ENCODE measurements at places on chromosomes 2 and 18.

- no peak for DNase-seq
Observed at GRCh38 chr2:30282081-30282480, 50.7 kb downstream of the LBH start.

DNA sequence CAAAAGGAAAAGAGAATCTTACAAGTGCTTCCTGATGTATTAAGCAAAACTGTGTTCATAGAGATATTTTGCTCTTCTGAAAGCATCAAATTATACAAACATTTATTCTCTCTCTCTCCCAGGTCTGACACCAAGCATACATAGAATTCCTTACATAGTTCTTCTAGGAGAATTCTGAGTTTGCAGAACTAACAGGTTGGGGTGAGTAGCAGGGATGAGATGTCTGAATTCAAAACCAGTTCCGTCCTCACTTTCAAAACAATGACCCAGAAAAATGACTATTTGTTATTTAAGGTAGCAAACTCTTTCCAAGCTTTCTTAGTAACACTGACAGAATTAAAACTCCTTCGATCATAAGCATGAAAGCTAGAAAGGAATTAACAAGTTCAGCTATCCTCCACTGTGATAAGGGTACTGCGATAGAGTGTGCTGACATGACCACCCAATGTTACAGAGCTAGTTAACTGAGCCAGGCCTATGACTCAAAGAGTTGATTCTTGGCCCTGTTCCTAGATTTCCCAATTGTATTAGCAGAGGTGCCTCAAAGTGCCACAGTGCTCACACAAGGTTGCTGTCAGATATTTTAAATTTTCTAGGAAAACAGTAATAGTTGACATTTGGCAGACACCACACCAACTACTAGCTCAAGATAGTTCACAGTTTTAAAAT lies 85.8 kb upstream of the SETBP1 start:
- no peak for DNase-seq

DNA sequence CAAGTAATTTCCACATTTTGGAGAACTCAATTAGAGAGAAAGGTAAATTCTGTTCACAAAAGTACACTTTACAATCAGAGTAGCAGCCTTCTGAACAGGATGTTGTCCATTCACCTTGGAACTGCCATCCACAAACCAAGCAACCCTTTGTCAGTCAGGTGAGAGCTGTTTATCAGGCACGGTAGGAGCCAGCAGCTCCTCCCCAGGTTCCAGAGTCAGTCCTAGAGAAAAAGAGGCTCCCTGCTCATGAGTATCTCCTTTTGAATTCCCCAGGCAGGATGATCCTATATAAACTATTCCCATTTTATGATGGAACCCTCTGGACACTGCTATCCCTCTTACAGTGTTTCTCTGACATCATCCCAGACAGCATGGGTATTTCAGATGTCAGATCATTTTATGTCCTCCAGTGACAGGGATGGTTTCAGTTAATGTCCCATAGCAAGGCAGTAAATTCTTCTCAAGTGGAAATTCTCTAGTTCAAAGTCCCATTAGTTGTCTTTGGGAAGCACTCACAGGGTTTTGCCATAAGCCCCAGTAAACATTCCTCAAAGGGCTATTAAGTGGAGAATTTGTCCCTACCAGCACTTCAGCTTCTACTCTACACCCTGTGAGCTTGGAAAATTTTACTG lies 34.5 kb upstream of the CSRNP3 start:
- DNase-seq = no peak

DNA sequence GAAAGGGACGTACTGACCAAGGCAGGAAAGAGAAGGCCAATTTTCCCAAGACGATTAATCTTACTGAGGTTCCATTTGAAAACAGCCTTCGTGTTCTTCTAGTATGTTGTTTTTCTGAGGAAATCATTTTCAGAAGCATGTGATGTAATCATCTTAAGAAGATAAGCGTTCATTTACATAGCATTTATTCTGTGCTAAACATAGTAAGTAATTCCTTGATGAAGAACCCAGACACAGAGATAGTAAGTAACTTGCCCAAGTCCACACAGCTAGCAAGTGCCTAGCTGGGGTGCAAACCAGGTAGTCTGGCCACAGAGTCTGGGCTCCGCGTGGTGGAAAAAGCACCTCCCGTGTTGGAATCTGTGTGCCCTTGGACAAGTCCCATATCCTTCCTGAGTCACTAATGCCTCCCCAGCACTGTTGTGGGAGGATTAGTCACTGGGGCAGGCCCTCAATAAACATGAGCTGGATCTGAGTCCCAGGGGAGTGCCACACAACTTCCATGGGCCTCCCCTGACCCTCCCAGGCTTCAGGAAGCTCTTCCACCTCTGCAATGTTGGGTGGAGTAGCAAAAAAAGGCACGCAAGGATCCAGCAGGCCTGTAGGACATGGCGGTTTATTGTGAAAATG lies 26.9 kb upstream of the ASAP2 start:
- DNase-seq = no peak

DNA sequence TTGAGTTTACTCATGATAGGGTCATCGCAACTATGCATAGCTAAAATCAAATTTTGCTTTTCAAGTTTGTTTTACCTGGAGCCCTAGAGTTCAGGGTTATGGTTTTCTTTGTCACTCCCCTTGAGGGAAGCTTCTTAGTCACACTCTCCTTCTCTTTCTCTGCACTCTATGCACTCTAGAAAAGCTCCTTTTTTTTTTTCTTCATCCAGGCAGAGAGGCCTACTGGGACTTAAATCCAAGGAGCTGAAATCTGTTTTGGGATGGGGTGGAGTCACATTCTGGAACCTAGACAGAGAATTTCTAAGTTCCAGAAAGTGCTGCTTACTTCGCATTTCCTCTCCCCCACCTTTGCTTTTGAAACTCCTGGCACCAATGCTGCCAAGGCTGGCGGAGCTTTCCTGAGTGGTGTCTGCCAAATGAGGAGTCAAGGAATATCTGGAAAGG lies 19.1 kb upstream of the IL18R1 start:
- DNase-seq = no peak

DNA sequence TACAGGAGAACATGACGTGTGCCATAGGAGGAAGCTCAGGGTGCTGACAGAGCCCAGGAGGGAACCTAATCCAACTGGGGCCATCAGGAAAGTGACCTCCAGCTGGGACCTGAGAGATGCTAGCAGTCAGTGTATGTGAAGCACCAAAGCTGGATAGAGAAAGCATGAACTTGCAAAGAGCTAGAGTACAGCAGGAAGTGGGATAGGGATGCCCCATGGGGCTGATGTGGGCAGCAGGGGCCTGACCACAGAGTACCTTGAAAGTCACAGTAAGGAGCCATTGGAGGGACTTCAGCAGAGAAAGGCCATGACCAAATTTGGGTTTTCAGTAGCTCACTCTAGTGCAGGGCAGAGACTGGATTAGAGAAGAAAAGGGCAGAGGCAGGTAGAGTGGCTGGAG lies 91.6 kb upstream of the TTC39C start:
- DNase-seq = no peak

DNA sequence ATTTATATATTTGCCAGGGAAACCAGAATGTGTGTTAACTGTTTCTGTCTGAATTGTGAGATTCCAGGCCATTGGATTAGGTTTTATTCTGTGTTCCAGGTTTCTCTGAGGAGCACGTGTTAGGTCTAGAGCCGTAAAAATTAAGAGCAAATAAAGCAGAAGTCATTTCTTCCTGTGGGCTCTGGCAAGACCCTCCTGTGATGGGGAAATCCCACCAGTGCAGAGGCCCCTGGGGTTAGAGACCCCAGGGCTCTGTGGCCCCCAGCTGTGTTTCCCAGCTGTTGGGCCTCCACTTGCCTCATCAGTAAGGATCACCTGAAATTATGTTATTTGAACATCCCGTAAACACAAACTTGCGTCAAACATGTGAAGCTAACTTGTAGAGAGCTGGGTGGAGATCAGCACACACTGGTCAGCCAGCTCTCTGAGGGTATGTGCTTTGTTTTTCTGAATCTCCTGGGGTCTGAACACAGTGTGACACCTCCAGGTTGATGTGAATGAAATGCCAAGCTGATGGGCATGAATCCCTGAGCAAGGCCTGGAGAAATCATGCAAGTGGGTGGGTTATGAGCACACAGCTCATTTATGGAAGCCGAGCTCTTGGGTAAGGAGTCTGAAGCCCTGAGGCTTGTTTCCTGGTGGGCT lies 50.3 kb downstream of the HK2 start:
- no peak for DNase-seq

DNA sequence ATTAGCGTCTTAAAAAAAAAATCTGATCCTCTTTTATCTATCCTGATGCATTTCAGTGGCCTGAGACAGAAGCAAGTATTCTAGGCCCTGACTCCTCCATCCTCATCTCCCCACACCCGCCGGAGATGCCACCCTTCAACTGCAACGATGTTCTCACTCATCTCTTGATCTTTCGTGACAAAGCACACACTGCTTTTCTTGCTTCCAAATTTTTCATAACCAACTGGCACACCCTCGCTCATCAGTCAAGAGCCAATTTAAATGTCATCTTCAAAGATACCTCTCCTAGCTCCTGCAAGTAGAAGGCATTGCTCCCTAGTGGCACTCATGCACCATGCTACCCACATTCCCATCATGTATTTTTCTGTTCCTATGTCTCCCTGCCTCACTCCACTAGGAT lies 115.0 kb downstream of the STK39 start:
- DNase-seq = no peak

GRCh38 chr2:221492636-221493035 lies 79.5 kb downstream of the EPHA4 start:
- DNase-seq = no peak

- peak; percentile 11 for DNase-seq
Observed at GRCh38 chr2:680496-680895, 3.3 kb upstream of the TMEM18 start.

DNA sequence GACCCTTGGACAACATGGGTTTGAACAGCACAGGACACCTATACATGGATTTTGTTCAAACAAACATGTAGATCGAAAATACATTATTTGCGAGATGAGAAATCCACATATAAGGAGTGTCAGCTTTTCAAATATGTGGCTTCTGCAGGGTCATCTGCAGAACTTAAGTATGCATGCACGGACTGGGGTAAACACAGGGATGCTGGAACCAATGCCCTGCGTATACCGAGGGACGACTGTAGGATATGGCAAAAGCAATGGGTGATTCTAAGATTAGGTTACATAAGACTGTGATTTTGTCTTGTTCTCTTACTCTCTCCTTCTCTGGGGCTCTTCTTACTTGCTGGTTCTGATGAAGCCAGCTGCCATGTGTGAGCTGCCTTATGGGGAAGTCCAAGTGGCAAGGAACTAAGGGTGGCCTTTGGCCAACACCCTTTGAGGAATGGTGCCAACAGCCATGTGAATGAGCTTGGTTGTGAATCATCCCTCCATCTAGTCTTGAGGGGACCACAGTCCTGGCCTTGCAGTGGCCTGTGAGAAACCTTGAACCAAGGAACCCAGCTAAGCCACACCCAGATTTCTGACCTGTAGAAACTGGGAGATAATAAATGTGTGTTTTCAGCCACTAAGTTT lies 66.5 kb downstream of the EVA1A start:
- DNase-seq = no peak

DNA sequence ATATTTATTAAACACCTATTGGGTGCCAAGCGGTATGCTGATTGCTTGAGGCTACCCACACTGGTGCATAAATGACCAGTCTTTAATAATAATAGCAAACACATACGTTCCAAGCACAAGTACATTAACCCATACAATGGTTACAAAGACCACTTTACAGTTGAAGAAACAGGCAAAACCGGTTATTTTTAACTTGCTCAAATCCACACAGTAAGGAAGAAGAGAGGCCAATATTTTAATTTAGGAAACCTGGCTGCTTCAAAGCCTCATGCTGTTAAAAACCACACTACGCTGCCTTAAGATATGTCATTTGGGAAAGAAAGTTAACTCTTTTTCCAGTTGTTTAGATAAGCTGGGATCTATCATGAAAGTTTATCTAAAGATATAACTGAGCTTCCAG lies 2.4 kb upstream of the IMPA2 start:
- DNase-seq = no peak

- DNase-seq = no peak
Observed at GRCh38 chr2:140737006-140737405, 1393.8 kb downstream of the LRP1B start.

- no peak for DNase-seq
Observed at GRCh38 chr18:9869715-9870430, 15.9 kb upstream of the TXNDC2 start.

- no peak for DNase-seq
Observed at GRCh38 chr2:195016841-195017240, 640.2 kb upstream of the SLC39A10 start.

DNA sequence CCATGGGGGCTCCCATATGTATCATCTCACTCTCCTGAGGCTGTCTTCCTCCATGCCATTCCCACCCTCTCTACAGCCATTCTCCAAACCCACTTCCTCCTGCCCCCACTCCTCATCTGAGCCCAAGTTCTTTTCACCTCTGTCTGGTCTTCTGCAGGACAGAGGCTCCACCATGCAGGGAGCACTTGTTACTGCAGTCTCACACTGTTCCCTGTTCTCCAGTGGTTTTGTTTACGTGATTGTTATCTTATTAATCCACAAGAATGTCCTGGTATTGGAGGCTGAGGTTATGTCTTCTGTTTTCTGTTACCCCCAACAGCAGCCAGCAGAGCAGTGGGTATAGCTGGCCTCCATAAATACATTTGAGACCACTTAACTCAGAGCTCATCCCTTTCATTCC lies 51.4 kb downstream of the PAX8 start:
- no peak for DNase-seq

GRCh38 chr18:27942706-27943105 lies 234.2 kb downstream of the CDH2 start:
- DNase-seq = no peak

DNA sequence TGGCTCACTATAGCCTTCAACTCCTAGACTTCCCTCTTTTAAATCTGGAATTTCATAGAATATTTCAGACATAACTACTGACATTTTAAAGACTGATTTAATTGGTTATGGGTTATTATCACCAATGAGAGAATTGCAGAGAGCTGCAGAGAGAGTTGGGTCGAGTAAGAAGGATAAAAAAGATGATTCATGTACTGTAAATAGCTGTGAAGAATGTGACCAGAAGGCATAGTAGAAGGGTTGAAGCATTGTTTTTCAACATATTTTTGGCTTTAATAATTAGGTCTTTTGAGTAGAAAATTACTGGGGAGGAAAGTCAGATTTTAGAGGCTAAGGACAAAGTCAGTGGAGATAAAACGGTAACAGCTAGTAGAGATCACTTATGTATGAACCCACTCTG lies 503.2 kb upstream of the SLC8A1 start:
- no peak for DNase-seq

DNA sequence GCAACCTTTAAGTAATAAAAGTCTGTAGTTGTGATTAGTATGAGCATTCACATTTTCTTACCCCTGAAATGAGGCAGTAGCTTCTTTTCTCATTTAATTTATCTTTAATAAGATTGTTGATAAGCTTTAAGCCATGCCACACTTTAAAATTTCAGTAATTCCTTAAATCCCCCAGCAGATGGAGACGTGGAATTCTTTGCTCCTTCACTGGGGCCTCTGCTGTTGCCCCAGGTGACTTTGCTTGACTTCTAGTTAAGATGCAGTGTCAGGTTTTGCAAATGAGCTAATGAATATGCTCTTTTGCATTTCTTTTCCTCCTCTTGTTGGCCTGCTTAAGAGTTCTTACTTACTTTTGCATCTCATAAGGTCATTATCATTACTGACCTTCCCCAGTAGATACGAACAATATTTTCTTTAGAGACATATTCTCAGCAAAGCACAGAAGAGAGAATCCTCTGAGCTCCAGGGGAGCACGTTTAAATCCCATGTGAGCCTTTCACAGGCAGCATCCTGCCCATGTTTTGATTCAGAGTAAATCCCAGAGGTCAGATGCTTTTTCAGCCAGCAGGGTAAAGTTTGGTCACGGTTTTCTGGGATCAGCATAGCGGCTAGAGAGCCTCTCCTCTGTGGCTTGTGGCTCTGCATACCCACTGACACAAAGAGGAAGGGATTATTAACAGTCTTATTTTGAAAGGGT lies 222.9 kb downstream of the PTPRM start:
- peak; percentile 11 for DNase-seq

- DNase-seq = no peak
Observed at GRCh38 chr18:62660691-62661090, 54.6 kb upstream of the PHLPP1 start.

Measured in NCI-H2029 (cell line).